Stimulated activated CD8-positive, alpha-beta memory T cell treated with anti-CD3 and anti-CD28 coated beads, Interleukin-4, amount 100 ng/mL, for 24 hours (primary cell): ENCODE measurements at places on chromosomes 12 and 14.

- DNase-seq, result no peak
Observed at GRCh38 chr12:24055747-24056146, 106.3 kb upstream of the SOX5 start.

DNA sequence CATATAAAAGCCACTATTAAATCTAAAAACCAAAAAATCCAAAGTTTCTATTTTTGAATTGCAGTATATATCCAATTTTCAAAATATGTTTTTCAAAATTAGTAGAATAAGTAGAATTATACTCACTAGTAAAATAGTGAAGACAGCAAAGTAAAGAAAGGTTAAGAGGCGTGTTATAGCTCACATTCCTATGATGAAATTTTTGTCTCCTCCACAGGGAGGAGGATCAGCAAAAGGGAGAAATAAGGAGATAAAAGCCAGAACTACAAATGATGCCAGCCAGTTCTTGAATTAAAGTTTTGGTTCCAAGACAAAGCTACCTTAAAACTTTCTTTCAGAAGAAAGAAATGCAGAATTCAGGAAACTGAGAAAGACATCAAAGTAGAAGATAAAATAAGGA, 50.0 kb downstream of the C2CD5 start:
- no peak for DNase-seq

GRCh38 chr14:63091394-63091996, 46.2 kb upstream of the KCNH5 start:
- no peak for DNase-seq

GRCh38 chr14:79831195-79831892, 380.0 kb downstream of the DIO2 start:
- DNase-seq, result no peak

- DNase-seq, result no peak
Observed at GRCh38 chr14:24235804-24236688, 3.3 kb downstream of the GMPR2 start.

- no peak for DNase-seq
Observed at GRCh38 chr14:24892497-24893051, 157.4 kb downstream of the STXBP6 start.

DNA sequence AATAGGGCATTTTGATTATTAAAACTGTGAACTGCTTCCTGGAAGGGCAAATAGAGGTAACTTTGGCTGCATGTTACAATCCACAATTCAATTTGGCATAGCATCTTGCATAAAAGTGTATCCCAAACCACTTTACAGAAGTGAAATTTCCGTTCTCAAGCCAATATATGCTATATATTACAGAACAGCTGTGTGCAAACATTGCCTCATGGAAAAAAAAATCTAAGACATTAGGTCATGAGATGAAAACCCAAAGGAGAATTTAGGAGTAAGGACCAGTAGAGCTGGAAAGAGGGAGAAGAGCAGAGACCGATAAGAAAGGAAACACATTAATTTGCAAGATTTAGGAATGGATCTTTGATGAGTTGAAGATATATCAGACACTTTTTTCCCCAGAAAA, 239.2 kb downstream of the PAX9 start:
- DNase-seq, result no peak

- DNase-seq, result no peak
Observed at GRCh38 chr12:67928621-67929383, 60.4 kb upstream of the IFNG-AS1 start.

- DNase-seq, result no peak
Observed at GRCh38 chr14:26841920-26842741, 244.3 kb upstream of the NOVA1 start.
